ENCODE measurements at places on chromosomes 11 and 22.
A peak's percentile ranks its signal among the peaks of the same experiment; 100 is the strongest.

DNA sequence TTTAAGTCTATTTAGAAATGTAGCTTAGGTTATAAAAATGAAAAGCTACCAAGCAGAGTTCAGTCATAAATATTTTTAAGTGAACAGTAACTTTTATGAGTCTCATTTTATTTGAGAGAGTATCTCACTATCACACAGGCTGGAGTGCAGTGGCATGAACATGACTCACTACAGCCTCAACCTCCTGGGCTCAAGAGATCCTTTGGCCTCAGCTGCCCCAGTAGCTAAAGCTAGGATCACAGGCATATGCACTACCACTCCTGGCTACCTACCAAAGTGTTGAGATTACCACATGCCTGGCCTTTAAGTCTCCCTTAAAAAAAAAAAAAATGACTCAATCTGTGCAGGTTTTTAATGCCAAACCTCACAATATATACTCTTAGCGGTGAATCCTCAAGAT lies 34.7 kb upstream of the CLNS1A start:
- DNase-seq: peak; percentile 78

- no peak for DNase-seq
Measured at GRCh38 chr11:117824571-117825537, at the start of gene FXYD2. Gene FXYD2, minus strand, starts transcription at chr11:117824744. Its CDS starts 66 bp downstream, at chr11:117824678.

DNA sequence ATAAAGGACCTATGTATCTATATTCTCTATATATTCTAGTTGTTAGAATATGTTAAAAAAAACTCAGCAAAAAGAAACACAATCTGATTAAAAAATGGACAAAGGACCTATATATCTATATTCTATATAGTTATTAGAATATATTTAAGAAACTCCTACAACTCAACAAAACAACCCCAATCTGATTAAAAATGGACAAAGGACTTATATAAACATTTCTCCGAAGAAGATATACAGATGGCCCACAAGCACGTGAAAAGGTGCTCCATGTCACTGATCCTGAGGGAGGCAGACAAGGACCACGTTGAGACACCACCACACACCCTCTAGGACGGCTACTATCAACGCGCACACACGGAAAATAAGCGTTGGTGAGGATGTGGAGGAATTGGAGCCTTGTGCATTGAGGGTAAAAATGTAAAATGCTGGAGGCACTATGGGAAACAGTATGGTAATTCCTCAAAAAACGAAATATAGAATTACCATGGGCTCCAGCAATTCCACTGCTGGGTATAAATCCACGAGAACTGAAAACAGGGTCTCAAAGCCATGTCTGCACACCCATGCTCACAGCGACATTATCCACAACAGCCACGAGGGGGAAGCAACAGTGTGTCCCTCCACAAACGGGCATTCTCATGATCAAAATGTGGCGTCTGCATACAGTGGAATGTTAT lies 22.7 kb downstream of the YPEL1 start:
- peak; percentile 30 for DNase-seq

DNA sequence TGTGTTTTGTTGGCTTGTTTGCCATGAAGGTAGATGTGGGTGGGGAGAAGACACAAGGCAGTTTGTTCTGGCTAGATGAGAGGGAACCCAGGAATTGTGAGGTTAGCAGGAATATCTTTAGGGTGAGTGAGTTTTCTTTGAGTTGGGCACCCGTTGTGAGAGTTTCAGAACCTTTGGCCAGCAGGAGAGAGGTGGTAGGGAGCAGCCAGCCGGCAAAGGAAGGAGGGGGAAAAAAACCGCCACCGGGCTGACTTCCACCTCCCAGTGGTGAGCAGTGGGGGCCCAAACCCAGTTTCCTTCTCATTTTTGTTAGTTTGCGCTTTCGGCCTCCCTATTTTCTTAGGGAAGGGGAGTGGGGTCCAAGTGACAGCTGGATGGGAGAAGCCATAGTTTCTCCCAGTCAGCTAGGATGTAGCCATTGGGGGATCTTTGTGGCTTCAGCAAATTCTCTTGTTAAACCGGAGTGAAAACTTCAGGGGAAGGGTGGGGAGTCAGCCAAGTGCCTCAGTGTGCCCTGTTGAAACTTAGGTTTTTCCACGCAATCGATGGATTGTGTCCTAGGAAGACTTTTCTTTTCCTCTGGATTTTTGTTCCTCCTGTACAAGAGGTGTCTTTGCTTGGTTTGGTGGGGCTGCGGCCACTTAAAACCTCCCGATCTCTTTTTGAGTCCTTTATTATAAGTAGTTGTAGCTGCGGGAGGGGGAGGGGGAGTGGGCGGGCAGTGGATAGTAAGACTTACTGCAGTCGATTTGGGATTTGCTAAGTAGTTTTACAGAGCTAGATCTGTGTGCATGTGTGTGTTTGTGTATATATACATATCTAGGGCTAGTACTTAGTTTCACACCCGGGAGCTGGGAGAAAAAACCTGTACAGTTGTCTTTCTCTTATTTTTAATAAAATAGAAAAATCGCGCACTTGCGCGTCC lies 1.1 kb upstream of the GCAT start:
- no peak for DNase-seq

GRCh38 chr11:124886476-124886875 lies 11.2 kb downstream of the ROBO4 start:
- DNase-seq: no peak

GRCh38 chr11:24885580-24886173 lies 388.8 kb downstream of the LUZP2 start:
- DNase-seq: no peak

- DNase-seq: no peak
Measured at GRCh38 chr11:19934828-19935259, 222.2 kb downstream of the NAV2 start.

DNA sequence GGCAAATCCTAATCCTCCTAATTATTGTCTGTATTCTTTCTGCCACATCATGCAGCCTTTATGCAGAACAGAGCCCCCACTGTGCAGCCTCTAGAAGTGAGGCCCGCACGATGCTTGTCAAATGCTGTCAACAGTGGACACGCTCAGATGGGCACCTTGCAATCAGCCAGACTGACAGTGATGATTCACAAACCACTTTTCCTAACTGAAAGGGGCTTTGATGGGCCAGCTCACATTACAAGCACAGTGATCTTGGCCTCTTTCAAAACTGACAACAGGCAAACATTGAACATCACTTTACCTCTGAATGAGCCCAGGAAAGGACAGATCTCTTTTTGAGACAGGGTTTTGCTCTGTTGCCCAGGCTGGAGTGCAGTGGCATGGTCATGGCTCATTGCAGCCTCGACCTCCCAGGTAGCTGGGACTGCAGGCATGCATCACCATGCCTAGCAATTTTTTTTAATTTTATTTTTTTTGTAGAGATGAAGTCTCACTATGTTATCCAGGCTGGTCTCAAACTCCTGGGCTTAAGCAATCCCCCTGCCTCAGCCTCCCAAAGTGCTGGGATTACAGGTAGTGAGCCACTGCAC lies 18.0 kb upstream of the E2F8 start:
- DNase-seq: no peak

GRCh38 chr11:107931206-107931605 lies 3.0 kb downstream of the RAB39A start:
- DNase-seq: no peak

Measured in non-pigmented ciliary epithelial cell (primary cell).